ENCODE measurements at places on chromosomes 4 and X. TPM values are rescaled to one million over a fixed set of nuclear protein-coding genes. Genes with fewer than 3 reads are reported as not detected.

NUP62CL gene
- total RNA-seq: not detected

ARAP2 gene
- total RNA-seq: under 0.01 TPM

UGT2A1 gene
- total RNA-seq: not detected

GPRASP1 gene
- total RNA-seq: 1.2 TPM

PCGF3 gene
- 30.6 TPM for total RNA-seq

TRIM61 gene
- 2.5 TPM for total RNA-seq

SYP gene
- not detected for total RNA-seq

SRPK3 gene
- 0.24 TPM for total RNA-seq

PDE5A gene
- total RNA-seq: 158 TPM

FAM53A gene
- 1.6 TPM for total RNA-seq

HOPX gene
- 2.2 TPM for total RNA-seq

CRLF2 gene
- not detected for total RNA-seq

FAM47E gene
- not detected for total RNA-seq

MAGEB17 gene
- 0.08 TPM for total RNA-seq

PFKFB1 gene
- not detected for total RNA-seq

MAMLD1 gene
- 1.2 TPM for total RNA-seq

NDST3 gene
- 0.26 TPM for total RNA-seq

ADGRG2 gene
- under 0.01 TPM for total RNA-seq

HPF1 gene
- total RNA-seq: 31.5 TPM

DGAT2L6 gene
- not detected for total RNA-seq
